ENCODE measurements at places on chromosomes 4 and X.

DNA sequence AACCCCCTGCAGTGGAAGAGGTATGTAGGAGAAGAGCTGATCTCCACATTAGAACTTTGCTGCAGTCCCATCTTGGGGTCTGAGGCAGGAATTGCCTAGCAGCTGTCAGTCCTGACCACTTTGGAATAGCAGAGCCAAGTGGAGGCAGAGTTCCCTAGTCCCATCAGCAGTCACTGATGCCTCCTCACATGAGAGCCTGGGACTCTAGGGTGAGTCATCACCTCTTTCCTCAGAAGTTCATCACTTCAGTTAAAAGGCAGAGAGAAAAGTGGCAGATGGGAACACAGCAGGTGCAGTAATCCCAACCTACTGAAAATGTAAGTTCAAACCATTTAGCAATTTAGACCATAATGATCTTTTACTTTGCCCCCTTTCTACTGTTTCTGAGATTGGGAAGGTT, 73.9 kb upstream of the MED14 start:
- no peak for DNase-seq

GRCh38 chr4:117479673-117480072, 394.3 kb upstream of the TRAM1L1 start:
- peak; percentile 0 for DNase-seq

GRCh38 chr4:173464481-173464880, 65.5 kb downstream of the HAND2 start:
- no peak for DNase-seq

GRCh38 chr4:150960079-150960478, 55.0 kb downstream of the LRBA start:
- no peak for DNase-seq

GRCh38 chr4:25903900-25904747, 9.9 kb upstream of the SMIM20 start:
- DNase-seq, result no peak

DNA sequence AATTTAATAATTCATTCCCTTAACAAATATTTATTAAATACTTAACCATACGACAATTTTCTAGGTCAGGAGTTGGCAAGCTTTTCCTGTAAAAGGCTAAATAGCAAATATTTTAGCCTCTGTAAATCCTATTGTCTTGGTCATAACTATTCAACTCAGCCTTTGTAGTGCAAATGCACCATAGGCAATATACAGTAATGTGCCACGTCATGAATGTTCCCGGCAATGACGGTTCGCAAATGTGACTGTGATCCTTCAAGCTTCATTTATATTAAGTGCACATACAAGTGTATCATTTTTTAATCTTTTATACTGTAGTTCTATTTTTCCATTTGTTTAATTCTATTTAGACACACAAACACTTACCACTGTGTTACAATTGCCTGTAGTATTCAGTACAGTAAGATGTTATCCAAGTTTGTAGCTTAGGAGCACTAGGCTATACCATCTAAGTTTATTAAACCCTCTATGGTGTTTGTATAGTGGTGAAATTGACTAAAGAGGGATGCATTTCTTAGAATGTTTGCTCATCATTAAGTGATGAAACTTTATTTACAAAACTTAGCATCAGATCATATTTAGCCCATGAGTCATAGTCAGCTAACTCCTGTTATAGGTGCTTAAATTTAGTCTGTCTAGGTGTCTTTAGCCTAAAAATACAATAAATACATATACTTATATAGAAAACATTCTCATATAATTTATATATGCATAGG, 553.6 kb downstream of the STPG2 start:
- DNase-seq, result no peak

- no peak for DNase-seq
Measured at GRCh38 chr4:184583738-184584502, 65.3 kb downstream of the CASP3 start.

GRCh38 chr4:38671592-38671940, 7.6 kb downstream of the KLF3 start:
- DNase-seq, result no peak

GRCh38 chr4:147735413-147736301, 3.8 kb downstream of the ARHGAP10 start:
- no peak for DNase-seq

DNA sequence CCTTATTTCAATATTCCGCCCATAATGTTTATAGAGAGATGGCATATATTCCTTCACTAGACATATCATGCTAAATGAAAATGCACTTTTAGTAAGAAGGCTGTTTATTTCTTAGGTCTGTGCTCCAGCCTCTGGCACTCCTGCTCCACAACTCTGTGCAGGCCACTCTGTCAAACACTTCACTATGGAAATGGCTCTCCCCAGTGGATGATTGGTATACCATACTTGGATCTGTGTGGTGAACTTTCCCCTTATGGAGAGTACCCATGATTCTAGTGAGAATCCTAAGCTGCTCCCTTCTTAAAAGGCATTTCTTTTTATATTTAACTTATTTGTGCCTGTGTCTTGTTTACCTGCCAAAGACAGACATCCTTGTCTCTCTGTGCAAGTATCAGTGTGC, 480.1 kb upstream of the GALNT7 start:
- no peak for DNase-seq

- no peak for DNase-seq
Measured at GRCh38 chrX:107716118-107716684, 59.4 kb downstream of the TSC22D3 start.

- DNase-seq, result no peak
Measured at GRCh38 chr4:140604544-140604943, 35.8 kb upstream of the UCP1 start.

DNA sequence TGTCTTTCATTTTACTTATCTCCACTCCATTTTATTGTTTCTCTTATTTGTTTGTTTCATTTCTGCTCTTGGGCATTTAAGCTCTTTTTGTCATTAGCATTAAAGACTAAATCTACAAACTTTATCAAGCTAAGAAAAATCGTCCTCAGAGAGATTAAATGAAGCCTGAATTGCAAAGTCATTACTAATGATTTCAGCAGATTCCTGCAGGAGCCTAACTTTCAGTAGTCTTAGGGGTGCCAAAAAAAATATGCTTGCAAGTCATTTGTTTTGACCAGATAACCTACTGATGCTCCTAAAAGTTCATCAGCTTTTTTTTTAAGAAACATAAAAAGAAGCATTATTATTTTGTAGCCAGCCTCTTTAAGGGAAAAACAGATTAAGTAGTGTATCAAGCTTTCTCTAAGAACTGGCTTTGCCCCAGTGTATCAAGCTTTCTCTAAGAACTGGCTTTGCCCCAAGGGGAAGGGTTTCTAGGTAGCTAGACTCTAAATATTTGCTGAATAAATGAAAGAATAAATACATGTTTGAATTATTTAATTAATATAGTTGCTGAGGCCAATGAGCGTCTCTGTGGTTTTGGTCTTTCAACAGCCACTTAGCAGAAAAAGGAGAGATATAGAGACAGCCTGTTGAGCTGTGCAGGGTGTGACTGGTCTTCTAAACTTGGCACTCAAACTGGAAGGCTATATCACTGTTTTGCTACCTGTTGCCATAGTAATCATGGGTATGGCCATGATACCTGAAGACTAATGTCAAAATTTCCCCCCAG, 174.2 kb downstream of the BTC start:
- DNase-seq, result no peak

GRCh38 chrX:154605566-154605965, 13.5 kb downstream of the CTAG1B start:
- DNase-seq, result no peak

- DNase-seq, result no peak
Measured at GRCh38 chr4:8199594-8200301, 658 bp downstream of the SH3TC1 start.

DNA sequence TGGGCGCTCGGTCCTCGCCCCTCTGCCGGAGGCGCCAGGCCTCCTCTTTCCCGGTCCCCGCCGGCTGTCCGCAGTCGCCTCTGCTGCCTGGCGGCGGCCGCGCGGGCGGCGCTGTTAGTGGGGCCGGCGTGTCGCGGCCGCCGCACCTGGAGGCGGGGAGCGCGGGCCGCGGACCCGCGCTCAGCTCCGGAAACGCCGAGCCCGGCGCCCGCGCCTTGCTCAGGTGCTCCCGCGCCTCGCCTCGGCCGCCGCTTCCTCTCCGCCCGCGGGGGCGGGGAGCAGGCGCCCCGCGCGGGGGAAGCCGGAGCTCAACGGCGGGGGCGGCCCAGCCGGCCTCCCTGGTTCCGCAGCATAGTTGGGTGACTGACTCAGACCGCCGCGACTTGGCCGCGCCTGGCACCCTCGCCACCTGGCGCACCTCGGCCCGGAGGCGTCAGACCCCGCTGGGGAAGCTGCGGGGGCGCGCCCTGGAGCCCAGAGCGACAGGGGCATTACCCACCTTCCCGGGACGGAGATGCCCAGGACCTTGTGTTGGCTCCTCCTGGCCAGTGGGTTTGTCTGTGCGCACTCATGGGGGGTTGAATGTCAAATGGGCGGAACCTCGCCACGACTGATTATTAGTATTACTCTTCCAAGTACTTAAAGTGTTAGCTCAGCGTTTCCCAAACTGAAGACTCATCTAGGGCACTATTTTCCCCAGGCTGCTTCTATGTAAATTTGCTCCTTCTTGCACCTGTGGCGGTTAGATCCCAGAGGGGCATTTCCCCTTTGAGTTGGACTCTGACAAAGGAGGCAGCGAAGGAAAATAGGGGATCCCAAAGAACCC, at the start of gene ARAP2:
Gene ARAP2 (minus strand): TSS at position 258 of the 826 bp plus-strand sequence. CDS start 15,028 bp downstream, outside the sequence.
- DNase-seq, result peak; percentile 73

DNA sequence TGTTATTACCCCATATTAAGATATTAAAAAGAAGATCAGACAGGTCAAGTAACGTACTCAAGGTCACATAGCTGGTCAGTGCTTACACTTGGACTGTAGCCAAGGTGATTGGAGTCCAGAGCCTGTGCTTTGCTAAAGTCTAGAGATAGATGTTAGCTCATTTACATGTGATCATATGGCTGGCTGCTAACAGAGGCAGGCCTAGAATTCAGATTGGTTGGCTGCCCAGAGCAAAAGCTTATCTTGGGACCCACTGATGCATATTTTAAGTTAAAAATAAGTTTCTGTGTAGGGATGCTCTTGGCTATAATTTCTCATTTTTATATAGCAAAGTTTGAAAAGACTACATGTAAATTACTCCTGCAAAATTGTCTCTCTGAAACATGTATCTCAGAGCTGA, 18.1 kb upstream of the EXOC1L start:
- DNase-seq, result no peak

DNA sequence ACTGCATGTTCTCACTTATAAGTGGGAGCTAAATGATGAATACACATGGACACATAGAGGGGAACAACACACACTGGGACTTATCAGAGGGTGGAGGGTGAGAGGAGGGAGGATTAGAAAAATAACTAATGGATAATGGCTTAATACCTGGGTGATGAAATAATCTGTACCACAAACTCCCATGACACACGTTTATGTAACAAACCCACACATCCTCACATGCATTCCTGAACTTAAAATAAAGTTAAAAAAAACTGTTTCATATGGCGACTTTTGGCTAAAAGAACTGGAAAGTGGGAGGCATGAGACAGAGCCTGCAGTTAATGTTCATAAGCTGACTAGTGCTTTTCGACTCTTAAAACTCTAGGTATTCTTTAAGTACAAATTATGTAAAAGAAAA, 98.9 kb upstream of the NPFFR2 start:
- no peak for DNase-seq

- no peak for DNase-seq
Measured at GRCh38 chr4:106766519-106766918, 269.6 kb downstream of the DKK2 start.

DNA sequence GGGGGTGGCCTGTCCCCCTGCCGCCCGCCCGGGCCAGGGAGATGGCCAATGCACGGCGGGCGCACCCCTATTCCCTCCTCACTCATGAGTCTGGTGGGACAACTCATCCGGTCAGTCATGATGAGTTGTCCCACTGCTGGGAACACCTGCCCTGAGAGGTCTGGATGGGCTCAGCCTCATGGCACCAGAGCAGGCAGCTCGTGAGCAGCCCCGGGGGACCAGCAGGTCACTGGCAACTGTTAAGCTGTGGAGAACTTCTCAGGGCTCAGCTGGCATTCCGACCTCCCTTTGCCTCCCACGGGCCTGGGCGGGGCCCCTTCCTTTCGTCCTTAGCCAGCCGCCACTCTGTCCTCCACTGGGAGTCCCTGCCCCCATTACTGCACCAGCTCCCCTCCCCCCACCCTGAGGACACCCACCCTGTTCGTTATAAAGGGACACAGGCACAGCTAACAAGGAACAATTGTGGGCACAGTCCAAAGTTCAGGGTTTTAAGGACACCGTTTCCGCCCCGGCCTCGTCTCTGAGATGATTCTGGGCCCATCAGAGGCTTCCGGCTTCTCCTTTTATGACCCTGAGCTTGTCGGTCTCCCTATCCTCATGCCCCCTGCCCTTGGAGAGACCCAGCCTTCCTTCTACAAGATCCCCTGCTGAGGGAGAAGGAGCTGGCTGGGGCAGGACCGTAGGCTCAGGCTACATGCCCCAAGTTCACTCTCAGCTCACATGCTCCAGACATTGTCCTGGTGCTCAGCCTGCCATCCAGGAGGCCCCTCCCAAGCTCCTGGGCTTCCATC, 14.6 kb upstream of the KIAA0232 start:
- DNase-seq, result no peak

- DNase-seq, result no peak
Measured at GRCh38 chrX:118654331-118654730, 73.1 kb upstream of the IL13RA1 start.

- DNase-seq, result no peak
Measured at GRCh38 chrX:44314259-44314734, 29.2 kb downstream of the EFHC2 start.

DNA sequence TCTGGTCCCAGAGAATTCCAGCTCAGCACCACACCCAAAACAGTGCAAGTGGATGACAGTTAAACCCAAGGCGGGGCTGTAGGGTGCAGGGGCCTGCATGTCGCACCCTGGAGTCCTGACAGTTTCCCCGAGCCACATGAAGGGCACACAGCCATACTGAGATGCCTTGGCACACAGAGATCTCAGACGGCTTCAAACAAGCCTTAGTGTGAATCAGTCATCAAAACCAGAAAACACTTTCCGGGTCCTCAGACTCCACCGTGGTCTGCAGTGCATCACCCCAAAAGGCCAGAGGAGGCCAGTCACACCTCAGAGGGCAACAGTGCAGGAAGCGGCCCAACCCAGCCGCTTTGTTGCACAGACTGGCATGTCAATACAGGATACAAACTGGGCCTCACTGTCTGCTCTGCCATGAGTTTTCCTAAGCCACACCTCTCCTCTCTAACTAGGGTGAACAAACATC, 64.6 kb upstream of the ENPP6 start:
- DNase-seq, result no peak

DNA sequence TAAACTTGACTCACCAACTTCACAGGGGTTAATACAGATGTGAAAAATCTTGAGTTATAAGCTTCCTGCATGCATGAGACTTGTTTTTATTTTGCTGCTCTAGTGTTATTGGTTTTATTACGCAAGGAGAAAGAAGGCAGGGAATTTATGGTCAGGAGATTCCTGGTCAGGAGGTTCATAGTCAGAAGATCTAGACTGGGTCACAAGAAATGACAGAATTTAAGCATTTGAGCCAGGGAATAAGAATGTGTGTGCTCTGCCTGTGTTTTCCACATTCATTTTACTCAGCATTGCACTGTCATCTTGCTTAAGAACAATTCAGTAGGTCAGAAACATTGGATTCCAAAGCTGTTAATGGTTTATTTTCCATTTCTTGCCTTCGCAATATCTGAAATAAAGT, 2522.1 kb downstream of the ARAP2 start:
- no peak for DNase-seq

Measured in activated T-helper 9 cell treated with anti-CD3 and anti-CD28 coated beads, Interleukin-2, amount 50 U/mL, for 16 hours (primary cell).